Stimulated activated CD8-positive, alpha-beta memory T cell treated with anti-CD3 and anti-CD28 coated beads, Interleukin-7, amount 100 ng/mL, for 1 hour (primary cell): ENCODE measurements at places on chromosomes 2 and 18.

DNA sequence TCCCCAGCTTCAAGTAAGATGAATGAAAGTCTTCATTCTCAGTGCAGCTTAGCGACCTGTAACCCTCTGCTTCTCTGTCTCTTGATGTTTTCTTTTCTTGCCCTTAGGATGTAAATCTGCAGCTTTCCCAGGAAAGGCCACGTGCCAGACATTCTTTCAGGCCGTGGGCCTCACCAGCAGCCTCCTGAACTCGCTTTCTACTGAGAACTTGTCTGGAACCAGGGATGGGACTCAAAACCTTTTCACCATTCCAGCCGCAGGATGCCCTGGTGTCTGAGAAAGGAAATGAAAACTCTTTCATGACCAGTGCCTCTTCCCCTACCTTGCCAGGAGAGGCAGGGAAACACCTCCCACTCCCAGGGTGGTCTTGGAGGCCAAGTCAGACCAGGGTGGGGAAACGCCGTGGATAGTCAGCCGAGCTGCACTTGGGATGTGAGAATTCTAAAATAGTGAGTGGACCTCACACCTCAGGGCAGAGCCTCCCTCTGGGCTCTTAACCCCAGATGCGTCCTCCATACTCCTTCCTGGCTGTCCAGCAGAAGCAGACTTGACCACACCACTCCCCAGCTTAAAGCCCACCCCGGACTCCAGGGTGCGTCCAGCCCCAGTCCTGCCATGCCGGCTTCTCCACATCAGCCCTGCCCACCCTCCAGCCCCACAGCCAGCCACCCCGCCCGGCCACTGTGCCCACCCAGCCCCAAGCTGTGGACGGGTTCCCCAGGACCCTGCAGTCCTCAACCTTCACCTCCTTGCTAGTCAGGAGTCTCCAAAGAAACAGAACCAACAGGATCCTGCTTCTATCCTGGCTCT lies 115.5 kb downstream of the TWIST2 start:
- no peak for DNase-seq

- DNase-seq: no peak
Observed at GRCh38 chr2:6168485-6168884, 476.3 kb downstream of the SOX11 start.

DNA sequence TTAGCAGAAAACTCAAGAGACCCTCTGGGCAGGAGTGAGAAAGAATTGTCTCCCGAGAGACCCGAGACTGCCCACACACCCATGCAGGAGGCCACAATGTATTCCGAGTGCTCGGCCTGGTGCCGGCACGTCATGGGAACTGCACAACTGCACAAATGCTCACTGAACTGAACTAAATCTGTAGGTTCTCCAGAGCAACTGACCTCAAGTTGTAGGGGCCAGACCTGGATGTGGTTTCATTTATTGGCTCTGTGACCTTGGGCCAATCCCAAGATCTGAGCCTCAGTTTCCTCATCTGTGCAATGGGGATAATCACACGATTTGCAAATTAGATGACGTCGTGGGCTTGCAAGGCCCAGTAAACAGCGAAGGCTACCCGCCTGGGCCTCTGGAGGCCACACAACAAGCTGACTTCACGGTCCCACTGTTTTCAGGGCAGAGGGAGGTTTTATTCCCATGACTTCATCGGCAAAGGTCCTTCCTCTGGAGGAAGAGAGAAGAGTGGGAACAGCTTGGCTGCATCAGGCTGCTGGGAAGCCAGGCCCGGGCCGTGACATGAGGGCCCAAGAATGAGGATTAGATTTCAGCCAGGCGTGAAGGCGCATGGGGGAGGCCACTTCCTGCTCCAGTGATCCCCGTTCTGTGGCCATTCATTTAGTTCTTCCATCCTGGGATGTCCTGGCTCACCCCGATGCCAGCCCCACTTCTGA lies 3.6 kb upstream of the ERFE start:
- no peak for DNase-seq

- no peak for DNase-seq
Observed at GRCh38 chr2:16767789-16768476, 102.3 kb upstream of the CYRIA start.

GRCh38 chr18:42636309-42636708 lies 479.2 kb downstream of the RIT2 start:
- no peak for DNase-seq
